Activated T-helper 1 cell treated with anti-CD3 and anti-CD28 coated beads, Interleukin-2, amount 50 U/mL, for 16 hours (primary cell): ENCODE measurements at places on chromosomes 4 and X.

- no peak for DNase-seq
Measured at GRCh38 chr4:111128327-111128726, 505.4 kb upstream of the PITX2 start.

DNA sequence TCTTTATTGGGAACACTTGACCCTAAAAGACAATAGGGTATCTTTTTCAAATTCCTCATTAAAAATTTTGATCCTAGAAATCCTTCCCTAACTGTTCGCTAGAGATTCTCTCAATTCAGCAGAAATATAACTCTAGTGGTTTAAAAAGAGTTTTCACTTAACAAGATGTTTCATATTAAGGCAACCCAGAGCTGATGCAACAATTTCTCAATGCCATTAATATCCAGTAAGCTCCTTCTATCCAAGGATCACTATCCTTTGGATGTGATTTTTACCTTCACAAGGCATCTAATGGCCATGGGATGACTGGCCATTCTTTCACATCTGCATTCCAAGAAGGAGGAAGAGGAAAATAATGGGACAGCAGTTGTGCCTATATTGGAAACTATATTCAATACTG, 183.4 kb downstream of the ANKRD50 start:
- DNase-seq, result no peak

GRCh38 chrX:17692709-17693346, 44.5 kb upstream of the SCML1 start:
- DNase-seq, result no peak

DNA sequence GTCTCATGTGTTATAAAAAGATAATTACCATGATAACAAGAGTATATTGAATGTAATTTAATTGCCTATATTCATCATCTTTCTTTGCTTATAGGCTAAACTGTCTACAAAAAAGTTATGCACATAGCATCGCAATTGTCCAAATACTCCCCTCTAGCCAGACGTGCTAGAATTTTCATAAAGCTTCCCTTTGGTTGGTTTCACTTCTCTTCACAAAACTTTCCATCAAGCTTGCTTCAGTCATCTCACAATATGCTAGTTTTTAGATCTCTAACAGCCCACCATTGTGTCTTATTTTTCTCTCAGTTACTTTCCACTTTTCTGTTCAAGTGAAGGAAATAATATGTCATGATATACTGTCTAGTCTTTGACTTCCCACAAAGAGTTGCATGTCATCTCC, 448.3 kb upstream of the SPANXN1 start:
- no peak for DNase-seq

DNA sequence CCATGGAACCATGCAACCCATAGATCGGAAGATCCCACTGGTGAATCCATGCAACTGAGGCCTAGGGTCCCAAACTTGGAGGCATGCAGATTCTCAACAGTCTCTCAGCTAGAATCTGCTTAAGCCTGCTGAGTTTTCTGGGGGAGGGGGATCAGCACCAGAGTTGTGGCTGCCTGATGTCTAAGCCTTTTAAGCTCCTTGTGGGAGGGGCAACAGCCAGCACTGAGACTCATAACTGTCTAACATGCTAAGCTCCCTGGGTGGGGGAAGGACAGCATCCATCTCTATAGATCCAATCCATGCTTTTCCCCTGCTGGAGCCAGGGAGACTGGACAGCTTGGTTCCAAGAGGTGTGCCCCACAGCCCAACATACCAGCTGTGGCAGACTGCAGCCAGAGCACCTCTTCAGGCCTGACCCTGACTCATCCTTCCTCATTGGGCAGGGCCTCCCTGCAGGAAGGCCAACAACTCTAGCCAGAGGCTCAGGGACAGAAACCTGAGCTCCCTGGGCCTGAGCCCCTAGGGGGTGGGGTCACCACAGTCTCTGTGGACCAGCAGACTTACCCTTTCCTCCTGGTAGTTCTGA, 300.1 kb upstream of the SLC7A11 start:
- no peak for DNase-seq

DNA sequence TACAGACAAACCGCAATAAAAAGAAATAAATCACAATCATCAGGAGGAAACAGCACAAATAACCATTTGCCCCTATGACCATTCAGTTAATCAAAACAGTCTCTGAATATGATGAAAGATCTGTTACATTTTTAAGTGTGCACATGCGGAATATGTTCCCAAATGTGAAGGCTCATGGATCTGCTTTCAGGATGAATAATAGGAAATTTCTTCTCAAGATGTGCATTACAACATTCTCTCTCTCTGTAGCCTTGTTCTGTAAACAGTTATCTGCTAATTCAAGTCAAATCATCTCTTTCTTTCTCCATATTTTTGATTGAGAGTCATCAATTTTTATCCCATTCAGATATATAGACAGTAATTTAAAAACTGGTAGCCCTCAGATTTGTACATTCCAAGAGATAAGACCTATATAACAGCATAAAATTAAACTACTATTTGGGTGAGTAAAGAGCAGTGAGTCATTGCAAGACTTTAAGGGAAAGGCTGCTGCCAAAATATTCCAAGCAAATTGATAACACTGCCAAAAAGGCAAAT, 433.9 kb upstream of the ATOH1 start:
- DNase-seq, result no peak
